Activated CD4-positive, CD25-positive, alpha-beta regulatory T cell (primary cell): ENCODE measurements at places on chromosomes 6 and 20.

- DNase-seq: no peak
Observed at GRCh38 chr6:5674141-5674540, 332.6 kb downstream of the NRN1 start.

GRCh38 chr20:53381568-53382262, 211.9 kb downstream of the ZNF217 start:
- no peak for DNase-seq

GRCh38 chr6:84554074-84554473, 210.3 kb downstream of the TBX18 start:
- DNase-seq: no peak

- no peak for DNase-seq
Observed at GRCh38 chr20:4513720-4514119, 208.0 kb upstream of the PRND start.

- DNase-seq: peak; percentile 14
Observed at GRCh38 chr20:36629719-36630681, 16.0 kb downstream of the SLA2 start.
